ENCODE measurements at places on chromosomes 2 and 18.

- DNase-seq: no peak
These were observed at the start of gene VAMP5 for GRCh38 chr2:85584354-85584856. Gene VAMP5, plus strand, starts transcription at chr2:85584431. Its CDS starts 60 bp downstream, at chr2:85584491.

GRCh38 chr2:151027151-151027550 lies 234.5 kb downstream of the RBM43 start:
- DNase-seq: no peak

DNA sequence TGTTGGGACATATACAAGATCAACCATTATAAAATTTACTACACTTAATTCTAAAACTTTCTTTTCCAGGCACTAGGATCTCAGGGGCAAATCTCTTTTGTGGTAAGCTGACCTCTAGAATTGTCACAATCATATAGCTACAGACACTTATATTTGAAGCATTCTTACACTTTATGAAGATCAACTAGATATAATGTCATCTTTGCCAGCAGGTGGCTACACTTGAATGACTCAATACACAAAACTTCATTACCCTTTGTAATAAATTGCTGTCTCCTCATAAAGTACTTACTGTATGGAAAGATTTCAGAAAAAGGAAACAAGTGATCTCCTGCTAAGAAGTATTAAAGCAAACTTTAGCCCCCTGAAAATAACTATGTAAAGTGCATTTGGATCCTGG lies 77.8 kb downstream of the RDH14 start:
- DNase-seq: no peak

DNA sequence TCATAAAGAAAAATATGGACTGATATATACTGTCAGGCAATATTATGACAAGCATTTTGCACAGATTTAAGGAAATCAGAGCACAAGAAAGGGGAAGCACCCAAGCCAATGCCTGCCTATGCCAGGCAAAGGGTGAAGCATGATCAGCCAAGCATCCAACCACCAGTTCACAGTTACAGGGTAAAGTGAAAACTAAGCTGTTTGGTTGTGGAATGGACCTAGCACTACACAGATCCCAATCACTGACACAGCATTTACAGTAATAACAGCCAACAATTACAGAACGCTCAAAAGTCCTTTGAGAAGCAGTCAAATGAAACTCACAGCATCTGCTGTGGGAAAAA lies 90.3 kb downstream of the SP3 start:
- DNase-seq: no peak

- no peak for DNase-seq
These were observed 18.2 kb downstream of the PTPRM start for GRCh38 chr18:7585276-7585670.

GRCh38 chr2:101133492-101134100 lies 17.6 kb downstream of the TBC1D8 start:
- no peak for DNase-seq

DNA sequence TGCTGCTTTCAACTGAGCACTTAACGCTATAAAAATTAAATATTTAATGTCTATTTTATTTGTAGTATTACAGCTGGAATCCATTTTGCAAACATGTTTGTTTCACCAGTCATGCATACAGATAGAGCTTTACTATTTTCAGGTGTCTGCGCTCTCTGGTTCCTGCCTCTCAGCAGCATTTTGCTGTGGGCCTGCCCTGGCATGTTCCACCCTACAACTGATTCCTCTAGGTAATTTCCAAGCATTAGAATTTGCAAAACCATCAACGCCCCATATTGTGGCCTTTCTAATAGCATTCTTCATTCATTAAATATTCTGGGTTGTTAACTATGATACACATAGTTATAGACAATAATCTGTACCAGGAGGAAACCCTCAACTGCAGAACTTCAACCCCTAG lies 266.4 kb upstream of the DLGAP1 start:
- DNase-seq: no peak

DNA sequence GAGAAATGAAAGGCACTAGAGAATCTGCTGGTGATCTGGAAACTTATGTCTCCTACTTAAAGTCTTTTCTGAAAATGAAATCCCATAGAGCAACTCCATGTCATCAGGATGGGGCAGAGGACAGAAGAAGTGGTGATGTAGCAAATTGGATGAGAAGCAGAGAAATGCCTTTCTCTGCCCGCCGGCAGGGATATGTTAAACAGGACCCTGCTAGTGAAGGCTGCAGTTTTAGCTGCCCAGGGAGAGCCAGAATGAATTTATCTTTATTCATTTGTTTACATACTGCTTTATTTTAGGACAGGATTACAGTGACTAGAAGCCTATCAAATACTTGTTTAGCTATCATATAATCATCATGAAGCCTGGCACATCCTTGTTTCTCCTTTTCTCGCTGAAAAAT lies 247.0 kb downstream of the DOK6 start:
- no peak for DNase-seq

- no peak for DNase-seq
These were observed 422.3 kb upstream of the CELF4 start for GRCh38 chr18:37987901-37988300.

GRCh38 chr2:58875436-58875835 lies 634.3 kb upstream of the FANCL start:
- DNase-seq: no peak

- no peak for DNase-seq
These were observed 93.8 kb downstream of the CMPK2 start for GRCh38 chr2:6771634-6772611.

DNA sequence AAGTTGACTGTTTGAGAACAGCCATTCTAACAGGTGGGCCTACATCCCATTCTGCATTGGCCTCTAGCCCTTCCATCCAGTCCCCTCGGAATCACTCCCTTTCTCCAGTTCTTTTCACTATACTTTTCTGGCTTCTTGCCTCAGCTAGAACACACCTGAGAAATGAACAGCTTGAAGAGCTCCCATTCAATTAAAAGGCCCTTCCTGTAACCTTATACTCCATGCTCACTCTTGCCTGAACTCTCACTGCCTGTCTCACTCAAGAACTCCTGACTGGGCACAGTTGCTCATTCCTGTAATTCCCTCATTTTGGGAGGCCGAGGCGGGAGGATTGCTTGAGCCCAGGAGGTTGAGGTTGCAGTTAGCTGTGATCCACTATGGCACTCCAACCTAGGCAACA lies 23.6 kb downstream of the CHRNA1 start:
- no peak for DNase-seq

- DNase-seq: no peak
These were observed 599.8 kb downstream of the NRXN1 start for GRCh38 chr2:50431958-50432650.

DNA sequence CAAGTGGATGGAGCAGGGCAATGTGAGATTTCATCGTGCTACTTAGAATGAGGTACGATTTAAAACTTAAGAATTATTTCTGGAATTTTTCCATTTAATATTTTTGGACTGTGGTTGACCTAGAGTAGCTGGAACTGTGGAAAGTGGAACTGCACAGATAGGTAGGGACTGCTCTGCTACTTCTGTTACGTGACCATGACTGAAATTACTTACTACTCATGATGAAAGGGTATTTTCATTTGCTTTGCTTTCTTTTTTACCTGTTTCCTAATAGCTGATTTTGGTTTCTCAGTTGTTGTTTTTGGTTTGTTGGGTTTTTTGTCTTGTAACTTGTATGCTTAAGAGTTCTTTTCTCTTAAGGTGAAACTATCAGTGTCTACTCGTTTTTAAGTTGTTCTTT lies 11.4 kb downstream of the UBE2E3 start:
- DNase-seq: no peak

GRCh38 chr2:232353096-232353495 lies 25.5 kb upstream of the ALPP start:
- DNase-seq: no peak

GRCh38 chr2:150478200-150478974 lies 9.1 kb downstream of the RND3 start:
- no peak for DNase-seq

- DNase-seq: no peak
These were observed 1.6 kb downstream of the CCDC88A start for GRCh38 chr2:55418072-55418471.

- no peak for DNase-seq
These were observed 31.5 kb upstream of the TSPYL6 start for GRCh38 chr2:54287532-54287931.

GRCh38 chr18:75160364-75160763 lies 48.6 kb downstream of the PTGR3 start:
- no peak for DNase-seq

DNA sequence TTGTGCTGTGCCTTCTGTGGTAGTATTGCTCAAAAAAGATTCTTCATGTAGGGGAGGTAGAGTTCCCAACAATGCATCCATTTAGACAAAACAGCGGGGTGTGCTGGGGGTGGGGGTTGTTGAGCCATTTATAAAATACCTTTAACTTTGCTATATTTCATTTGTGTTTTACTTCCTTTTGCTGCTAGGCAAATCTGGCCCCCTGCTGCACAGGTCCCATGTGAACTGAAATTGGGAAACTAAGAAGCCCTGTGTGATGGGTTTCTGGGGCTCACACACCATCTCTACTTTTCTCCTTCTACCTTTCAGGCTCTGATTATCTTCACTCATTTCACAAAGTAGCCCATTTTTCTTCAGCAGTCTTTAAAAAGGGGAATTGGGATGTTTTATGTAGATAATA lies 52.7 kb upstream of the ITGA4 start:
- DNase-seq: no peak

- DNase-seq: no peak
These were observed 206.9 kb downstream of the ICOS start for GRCh38 chr2:204143216-204144014.

DNA sequence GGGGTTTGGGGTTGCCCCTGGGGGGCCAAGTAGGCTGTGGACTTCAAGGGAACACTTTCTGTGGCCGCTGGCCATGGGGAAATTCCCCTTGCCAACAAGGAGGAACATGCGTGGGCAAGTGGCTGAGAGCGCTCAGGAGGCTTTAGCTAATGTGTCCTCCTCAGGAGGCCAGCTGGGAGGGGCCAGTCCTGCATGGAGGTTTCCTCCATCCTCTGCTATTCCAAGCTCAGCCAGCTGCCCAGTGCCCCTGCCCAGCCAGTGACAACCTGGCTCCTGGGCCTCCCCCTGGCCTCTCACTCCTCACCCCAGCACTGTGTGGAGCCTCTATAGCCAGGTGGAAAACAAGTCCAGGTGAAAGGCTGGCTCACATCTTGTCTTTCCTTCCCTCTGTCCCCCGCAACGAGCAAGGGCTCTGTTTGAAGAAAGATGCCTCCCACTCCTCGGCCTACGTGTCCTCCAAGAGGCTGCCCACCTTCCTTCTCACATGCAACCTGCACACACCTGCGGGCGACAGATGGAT lies 64.4 kb upstream of the DAPL1 start:
- no peak for DNase-seq

DNA sequence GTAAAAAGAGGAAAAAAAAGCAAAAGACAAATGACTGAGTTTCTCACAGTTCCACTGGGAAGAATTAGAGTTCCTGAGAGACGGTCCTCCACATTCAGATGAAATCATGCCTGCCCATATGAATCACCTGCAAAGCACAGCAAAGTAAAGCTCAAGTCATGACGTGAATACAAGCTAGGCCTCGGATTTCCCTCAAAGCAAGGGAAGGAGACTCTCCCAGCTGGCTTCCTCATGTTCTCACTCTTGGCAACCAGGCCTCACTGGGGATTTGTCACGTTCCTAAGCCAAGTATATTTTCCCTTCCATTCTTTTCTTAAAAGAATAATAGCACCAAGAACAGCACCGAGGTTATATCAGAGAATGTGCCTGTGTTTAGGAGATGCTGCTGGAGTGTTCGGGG lies 47.0 kb downstream of the CYP27C1 start:
- DNase-seq: no peak

DNA sequence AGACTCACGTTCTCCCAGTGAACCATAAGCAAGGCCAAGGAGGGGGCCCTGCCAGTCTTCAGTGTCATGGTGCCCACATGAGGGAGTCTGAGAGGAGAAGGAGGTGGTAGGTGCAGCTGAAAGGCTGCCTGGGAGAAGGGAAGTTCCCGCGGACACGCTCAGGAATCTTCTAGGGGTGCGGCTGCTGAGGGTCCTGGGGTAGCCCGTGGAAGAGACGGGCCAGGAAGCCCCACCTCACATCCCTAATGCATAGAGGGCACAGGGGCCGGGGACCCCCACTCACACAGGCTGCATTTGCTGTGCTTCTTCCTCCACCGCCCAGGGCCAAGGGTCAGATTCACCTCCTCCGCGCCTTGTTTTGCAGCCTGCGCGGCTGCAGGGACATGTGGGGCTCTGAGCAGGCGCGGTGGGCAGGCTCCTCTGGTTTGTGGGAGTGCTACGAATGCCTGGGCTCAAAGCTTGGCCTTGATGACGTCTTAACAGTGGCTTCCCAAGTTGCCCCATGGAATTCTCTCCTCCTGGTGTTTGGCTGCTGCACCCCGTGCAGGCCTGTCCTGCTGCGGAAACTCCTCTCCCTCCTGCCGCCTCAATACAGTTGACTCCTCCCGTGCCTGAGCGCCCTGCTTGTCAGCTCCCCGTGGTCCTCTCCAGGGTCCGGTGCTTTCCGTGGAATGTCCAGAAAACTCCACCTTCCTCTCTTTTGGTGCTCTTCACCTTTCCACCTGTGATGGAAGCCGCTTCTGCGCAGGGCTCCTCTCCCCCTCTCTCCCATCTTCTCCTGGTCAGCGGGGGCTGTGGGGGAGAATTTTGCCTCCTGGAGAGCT lies 95.7 kb downstream of the VAPA start:
- no peak for DNase-seq

- no peak for DNase-seq
These were observed 14.1 kb downstream of the CTDP1 start for GRCh38 chr18:79693561-79694205.

DNA sequence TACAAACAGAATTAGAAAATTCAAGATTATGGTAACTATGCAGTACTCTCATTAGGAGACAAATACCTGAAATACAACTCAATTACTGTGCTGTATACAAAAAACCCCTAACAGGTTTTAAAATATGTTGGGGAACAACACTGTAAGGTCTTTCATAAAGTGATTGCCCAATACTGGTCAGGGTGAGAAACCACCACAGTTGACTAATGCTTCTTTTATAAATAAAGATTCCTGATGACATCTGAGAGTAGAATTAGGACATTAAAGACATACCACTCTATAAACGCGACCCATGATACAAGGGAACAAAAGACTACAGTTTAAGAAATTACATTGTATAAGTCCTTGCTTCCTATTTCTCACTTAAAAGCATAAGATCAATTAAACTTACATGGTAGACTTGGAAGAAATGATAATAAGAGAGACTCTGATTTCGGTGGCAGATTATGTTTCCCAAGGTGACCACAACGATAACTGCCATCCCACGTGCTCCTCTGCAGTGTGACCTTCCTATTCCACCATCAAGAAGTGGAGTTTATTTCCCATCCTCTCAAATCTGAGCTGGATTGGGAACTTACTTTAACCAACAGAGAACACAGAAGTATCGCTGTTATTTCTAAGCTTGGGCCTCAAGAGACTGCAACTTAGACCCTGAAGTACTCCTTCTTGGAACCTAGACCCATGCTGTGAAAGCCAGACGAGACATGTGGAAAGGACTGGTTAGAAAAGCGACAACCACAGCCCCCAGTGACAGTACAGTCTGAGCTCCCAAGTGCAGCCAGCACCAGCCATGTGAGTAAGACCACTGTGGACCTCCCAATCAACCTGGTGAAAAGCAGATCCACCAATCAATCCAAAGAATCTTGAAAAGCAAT lies 52.3 kb downstream of the ZNF521 start:
- no peak for DNase-seq

Data from activated naive CD4-positive, alpha-beta T cell (primary cell).